Mesendoderm (in vitro differentiated cells): ENCODE measurements at places on chromosomes 1 and 21.

GRCh38 chr1:203186446-203187303 lies at the start of gene CHI3L1:
CHI3L1 (minus strand) TSS chr1:203186704; CDS start chr1:203186623, 81 bp downstream.
- DNase-seq: peak; percentile 47

- DNase-seq: no peak
Observed at GRCh38 chr1:156176610-156177210, 17.2 kb upstream of the SLC25A44 start.

DNA sequence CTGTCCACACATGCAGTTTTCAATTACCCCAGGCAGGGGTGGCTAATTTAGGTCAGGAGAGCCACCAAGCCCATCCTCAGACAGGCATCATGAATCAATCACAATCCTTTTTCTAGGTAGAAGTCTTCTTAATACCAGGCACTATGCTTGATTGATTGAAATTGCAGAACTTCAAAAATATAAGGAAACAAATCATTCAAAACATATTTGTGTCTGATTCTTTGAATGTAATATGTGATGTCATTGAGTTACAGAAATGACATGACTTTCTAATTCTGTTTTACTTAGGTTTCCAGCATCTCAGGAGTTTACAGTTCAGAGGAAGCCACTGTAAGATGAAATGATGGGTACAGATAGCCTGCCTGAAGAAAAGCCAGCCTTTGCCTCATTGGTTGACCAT lies 26.7 kb downstream of the RXRG start:
- no peak for DNase-seq

- peak; percentile 30 for DNase-seq
Observed at GRCh38 chr1:200778766-200779165, 40.1 kb downstream of the CAMSAP2 start.

DNA sequence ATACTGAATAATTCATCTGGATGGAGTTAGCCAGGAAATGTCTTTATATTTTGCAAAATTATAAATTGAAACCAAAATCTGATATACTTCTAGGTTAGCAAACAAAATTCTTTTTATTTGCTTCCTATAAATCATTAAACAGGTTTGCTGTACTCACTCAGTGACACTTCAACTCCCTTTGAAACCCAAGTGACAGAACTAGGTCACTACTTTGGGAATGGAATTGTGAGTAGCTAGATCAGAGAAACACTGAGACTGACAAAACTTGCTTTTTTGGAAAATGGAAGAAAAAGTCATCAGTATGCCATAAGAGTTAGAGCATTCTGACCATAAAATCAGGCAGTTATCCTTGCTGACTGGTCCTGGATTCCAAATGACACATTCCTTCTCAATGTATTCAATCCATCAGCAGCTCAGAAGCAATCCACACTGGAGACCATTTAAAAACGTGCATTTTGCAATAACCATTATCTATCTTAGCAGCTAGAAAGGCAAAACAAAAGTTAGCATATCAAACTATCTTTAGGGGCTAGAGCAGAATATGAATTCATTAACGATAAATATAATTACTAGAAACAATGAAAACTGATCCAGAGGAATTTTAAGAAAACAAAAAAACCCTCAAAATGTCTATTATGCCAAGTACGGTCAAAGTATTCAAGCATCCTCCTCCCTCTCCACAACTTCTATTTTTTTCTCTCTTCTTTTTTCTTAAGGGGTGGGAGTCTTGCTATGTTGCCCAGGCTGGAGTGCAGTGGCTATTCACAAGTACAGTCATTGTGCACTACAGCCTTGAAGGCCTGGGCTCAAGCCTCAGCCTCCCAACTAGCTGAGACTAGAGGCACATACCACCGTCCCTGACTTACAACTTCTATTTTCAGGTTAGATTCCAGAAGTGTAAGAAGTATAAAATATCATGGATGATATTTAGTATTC lies 60.1 kb downstream of the HNRNPR start:
- no peak for DNase-seq

- peak; percentile 5 for DNase-seq
Observed at GRCh38 chr21:25732091-25732760, 2.5 kb downstream of the ATP5PF start.
